ENCODE measurements at places on chromosomes 12 and 14.

- DNase-seq = no peak
Observed at GRCh38 chr12:51285843-51286242, 15.6 kb upstream of the SMAGP start.

DNA sequence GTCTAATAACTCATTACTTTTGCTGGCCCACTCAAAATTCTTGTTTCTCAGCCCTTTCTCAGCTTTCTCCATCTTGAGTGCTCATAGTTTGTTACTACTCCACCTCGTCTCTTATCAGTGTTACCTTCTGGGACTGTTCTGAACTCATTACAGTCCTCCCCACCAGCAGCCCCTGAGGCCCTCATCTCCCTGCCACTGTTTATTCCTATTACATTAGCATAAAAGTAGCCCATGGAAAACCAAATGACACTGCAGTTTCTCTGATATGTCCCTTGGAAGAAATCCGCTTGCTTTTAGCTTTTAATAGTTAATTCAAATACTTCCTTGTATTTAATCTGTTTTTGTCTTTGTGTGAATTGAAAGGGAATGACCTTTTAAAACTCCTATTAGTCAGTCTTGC lies 7.6 kb downstream of the AKAP6 start:
- no peak for DNase-seq

DNA sequence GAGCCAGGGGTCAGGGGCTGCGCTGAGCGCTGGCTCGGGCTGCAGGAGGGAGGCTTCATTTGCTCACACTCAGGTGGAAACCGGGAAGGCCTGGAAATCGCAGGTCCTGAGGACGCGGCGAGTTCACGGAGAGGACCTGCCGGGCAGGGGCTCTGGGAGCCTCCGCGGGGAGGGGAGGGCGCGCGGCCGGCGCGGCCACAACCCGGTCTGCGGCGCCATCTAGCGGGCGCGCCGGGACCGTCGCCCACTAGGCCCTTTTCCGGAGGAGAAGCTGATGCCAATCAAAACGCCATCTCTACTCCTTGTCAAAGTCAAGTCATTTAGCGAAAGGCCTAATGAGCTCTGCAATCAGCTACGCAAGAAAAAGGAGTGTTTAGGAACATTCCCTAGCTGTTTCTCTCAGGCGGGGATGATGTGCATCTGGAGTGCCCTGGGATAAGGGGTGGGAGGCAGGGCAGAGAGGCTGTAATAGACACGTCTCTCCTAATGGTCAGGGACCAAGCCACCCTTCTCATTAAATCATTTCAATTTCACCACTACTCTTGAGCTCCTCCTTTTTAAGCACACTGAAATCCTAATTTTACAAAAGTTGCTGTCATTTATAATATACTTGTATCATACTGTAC lies 885.8 kb upstream of the TMEM132C start:
- DNase-seq = no peak

DNA sequence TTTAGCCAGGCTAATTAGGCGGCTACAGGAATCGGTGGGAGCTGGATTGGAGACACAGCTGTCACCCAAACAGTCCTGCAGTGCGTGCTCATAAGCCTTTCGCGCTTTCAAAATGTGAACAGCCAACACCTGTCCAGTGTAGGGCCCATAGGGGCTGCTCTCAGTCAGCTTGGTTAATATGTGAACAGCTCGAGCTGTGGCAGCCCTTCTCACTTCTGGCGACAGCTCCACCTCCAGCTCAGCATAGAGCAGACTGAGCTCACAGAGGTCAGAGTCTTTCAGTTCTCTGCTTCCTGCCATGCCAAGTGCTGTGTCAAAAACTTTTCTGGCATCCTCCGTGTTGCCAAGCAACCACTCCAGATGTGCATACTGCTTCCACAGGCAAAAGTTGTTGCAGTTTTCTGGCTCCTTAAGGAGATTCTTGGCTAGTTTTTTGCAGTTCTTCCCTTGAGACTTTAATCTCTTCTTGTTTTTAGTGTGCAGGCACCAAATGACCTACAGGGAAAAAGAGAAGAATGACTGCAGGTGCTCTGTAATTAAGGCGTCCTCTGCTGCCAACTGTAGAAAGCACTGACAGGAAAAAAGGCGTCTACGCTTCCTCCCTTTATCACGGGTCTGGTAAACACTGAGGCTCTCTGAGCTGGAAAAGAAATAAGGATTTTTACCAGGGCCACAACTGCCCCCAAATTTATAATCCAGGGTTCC lies 32.5 kb downstream of the PSMC1 start:
- no peak for DNase-seq

GRCh38 chr14:94663538-94663937 lies 51.3 kb downstream of the SERPINA3 start:
- DNase-seq = no peak

- no peak for DNase-seq
Observed at GRCh38 chr14:59425322-59425935, 39.8 kb downstream of the GPR135 start.

DNA sequence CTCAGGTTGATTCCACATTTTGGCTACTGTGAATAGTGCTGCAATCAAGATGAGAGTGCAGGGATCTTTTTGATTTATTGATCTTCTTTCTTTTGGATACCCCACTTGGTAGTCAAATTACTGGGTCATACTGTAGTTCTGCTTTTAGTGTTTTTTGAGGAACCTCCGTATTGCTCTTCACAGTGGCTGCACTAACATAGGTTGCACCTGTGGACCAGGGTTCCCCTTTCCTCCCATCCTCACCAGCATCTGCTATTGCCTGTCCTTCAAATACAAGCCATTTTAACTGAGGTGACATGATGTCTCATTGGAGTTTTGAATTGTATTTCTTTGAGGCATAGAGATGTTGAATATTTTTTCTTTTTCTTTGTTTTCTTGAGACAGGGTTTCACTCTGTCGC lies 152.5 kb upstream of the TMEM132C start:
- DNase-seq = no peak

Measured in bone marrow (tissue), 2 donors.